Right lobe of liver (tissue), 6 donors: ENCODE measurements at places on chromosomes 4 and X. TPM values are rescaled to one million over a fixed set of nuclear protein-coding genes. Genes with fewer than 3 reads are reported as not detected.

DNA sequence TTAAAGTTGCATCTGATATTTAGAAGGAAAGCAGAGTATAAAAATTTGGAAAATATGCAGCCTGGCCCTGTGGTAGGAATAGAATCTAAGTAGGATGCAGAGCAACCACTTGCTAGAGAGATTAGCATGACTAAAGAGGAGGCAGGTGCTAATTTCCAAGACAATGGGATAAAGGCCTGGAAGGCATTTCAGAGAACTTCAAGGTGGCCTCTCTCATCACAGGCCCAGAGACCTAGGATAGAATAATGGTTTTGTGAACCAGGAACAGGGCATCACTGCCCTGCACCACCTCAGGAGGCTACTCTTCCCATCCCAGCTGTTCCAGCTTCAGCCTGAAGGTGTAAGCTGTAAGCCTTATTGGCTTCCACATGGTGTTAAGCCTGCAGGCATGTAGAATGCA is 621.7 kb upstream of the HS3ST1 start:
- DNase-seq: no peak

- peak; percentile 19 for DNase-seq
These were observed 29.3 kb downstream of the RGS12 start for GRCh38 chr4:3322059-3322550.

GRCh38 chrX:38669428-38669827 is 108.1 kb downstream of the TSPAN7 start:
- DNase-seq: peak; percentile 49

GRCh38 chr4:147755561-147756295 is 23.8 kb downstream of the ARHGAP10 start:
- no peak for DNase-seq

GRCh38 chr4:143346206-143346605 is 9.5 kb downstream of the GAB1 start:
- DNase-seq: no peak

- no peak for DNase-seq
These were observed 1.8 kb downstream of the LNX1 start for GRCh38 chr4:53589511-53589910.

DNA sequence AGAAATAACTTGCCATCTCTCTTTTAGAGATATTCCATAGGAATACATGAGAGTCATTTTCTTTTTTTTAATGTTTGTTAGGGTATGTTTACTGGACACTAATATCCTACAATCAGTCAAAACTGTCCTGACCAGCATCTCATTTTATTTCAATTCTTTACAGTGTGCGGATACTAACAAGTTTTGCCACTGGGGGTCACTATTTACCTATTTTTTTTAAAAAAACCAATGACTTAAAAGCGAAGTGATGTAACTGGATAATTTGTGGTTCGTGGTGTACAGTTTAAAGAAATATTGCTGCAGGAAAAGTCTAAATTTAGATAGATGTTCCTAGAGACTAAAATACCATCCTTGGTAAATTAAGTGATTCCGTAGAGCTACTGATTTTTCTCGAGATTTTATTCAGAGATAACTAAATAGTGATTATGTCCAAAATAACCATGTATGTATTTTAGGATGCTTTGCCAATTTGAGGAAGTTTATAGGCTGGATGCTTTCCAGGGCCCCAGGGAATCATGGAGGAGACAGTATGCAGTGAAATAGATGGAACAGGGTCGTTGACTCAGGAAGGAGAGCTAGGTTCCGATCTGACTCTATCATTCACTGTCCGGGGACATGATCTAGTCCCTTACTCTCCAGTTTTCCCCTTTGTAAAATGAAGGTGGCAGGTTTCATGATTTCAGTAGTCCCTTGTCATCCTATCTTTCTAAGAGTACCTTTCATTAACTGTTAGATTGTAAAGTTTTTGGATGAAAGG is 34.0 kb upstream of the GNPDA2 start:
- DNase-seq: no peak

GRCh38 chr4:156547439-156547838 is 424.2 kb downstream of the PDGFC start:
- DNase-seq: no peak

GRCh38 chr4:148248824-148249223 is 193.4 kb downstream of the NR3C2 start:
- no peak for DNase-seq

GRCh38 chr4:187606581-187606980 is 389.0 kb upstream of the ZFP42 start:
- no peak for DNase-seq

- DNase-seq: no peak
These were observed 231.4 kb downstream of the CWH43 start for GRCh38 chr4:49217492-49217891.

- DNase-seq: no peak
These were observed 137.7 kb upstream of the FAT1 start for GRCh38 chr4:186861317-186861716.

GRCh38 chrX:20463296-20464075 is 196.8 kb upstream of the RPS6KA3 start:
- no peak for DNase-seq

- no peak for DNase-seq
These were observed 66.1 kb upstream of the SOD3 start for GRCh38 chr4:24729119-24729730.

DNA sequence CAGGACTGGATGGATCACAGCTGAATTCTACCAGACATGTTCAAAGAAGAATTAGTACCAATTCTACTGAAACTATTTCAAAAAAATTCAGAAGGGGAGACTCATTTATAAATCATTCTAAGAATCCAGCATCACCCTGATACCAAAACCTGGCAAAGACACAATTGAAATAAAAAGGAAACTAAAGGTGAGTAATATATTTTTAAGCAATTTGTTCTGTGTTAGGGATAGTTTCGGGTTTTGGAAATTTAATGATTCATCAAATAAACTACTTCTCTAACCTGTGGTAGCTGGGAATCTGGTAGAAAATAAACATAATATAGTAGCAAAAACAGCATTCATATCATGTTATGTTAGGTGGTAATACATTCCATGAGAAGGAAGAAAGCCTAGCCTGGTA is 662.2 kb upstream of the BOD1L1 start:
- DNase-seq: no peak

DNA sequence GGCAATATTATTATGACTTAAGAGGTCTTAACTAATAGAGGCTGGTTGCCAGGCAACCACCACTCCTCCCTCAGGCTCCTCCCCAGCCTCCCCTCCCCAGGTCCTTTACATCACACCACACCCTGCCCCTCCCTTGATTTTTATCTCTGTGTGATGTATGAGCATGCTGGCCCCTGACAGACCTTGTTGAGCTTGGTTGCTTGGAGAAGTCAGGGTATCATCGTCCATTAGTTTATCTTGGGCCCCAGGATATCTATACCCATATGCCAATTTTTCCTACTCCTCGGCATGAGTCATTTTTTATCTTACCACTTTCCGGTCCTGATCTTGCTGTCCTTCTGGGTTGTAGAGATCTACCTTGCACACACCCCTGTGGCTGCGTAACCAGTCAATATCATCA is 2.5 kb downstream of the AKAP4 start:
- DNase-seq: no peak

DNA sequence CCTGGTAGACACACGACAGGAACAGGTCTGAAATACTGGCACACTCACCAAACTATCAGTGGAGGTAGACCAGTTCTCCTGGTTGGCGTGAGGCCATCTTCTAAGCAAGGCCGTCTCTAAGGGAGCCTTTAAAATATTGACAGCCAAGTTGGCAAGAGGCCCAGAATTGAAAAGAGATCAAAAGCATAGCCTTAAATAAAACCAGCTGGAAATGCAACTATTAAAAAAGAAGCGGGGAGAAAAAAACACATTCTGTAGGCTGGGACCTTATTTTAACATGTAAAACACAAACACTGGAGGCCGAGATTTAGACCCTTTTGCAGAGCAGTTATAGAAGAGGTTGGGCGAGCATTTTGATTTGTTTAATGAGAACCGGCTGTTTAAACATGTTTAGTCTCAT is 233.0 kb upstream of the CLNK start:
- DNase-seq: peak; percentile 62

DNA sequence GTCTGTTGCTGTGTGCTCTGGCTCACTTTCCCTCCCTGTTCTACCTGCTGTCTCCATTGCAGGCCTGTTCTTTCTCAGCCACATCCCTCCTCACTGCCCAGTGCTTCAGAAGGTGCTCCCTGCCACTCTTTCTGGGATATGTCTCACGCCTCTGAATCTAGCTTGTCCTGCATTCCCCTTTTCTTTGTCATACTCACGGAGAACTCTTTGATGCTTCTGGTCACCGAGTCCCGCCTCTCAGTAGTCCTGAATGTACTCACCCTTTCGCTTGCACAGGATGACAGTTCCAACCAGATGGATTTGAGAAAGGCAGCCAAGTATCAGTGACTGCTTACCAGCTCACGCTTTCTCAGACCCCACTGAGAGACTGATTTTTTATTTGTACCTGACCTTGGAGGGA is 65.2 kb upstream of the TLR2 start:
- DNase-seq: no peak

DNA sequence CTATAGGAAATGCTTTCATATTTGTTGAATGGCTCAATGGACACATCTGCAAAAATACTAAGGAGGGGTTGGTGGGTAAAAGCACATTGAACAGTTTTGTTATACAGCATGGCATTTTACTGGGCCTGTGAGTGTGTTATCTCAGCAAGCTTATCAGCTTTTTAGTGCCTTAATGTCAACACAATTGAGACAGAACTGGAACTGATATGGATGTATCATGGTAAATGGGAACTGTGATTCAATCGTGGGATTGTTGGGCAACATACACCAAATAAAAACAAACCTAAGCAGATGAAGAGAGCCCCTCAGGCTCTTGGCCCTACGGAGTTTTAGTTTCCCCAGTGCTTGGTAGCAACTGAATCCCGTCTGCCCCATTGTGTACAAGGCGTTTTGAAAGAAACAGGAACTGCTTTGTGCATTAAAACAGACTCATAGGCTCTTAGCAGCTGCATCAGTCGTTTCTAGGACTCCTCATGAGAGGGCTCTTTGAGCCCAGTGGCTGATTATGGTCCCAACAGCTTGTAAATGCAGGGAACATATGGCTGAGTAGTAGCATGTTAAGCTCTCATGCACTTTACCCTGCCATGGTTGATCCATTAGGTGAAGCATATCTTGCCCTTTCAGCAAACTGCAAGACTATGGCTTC is 7.3 kb downstream of the GPR119 start:
- no peak for DNase-seq

- DNase-seq: no peak
These were observed 677.3 kb downstream of the FSTL5 start for GRCh38 chr4:161486461-161486860.

GRCh38 chr4:13267091-13267490 is 217.0 kb downstream of the RAB28 start:
- DNase-seq: no peak

- DNase-seq: no peak
These were observed 17.9 kb downstream of the SMIM14 start for GRCh38 chr4:39620551-39621313.

DNA sequence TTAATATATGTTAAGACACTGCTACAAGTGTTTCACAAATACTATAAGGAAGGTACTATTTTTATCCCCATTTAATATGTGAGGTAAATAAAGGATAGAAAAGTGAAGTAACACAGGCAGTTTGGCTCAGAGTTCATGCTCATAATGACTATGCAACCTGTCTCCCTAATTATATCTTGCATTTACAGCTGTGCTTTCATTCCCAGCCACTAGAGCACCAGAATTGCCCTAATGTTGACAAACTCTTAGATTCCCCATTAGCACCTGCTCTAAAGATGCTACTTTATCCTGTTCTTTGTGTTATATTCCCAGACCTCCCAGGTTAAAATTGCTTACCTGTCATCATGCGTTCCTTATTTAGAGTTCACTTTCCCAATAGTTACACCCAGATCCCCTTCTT is 833.6 kb downstream of the CCSER1 start:
- DNase-seq: no peak

DNA sequence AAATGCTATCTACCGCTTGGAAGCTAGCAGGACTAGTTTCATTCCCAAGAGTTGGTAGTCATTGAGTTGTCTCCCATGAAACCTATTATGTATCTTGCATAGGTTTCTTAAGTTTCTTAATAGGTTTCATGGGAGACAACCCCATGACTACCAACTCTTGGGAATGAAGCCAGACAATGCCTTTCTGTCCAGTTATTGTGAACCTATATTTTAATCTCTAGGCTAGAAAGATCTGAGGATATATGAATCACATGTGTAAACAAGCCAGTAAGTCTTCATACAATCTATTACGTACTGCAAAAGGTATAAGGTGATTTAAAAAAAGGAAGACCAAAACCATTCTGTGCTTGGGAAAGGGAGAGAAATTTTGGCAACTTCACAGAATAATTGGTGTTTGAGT is 162.6 kb downstream of the INPP4B start:
- DNase-seq: no peak

Gene ANTXR2
- total RNA-seq: 35.8 TPM

Gene FAT4
- 3.7 TPM for total RNA-seq

Gene STEEP1
- 6.9 TPM for total RNA-seq

Gene CXCR3
- total RNA-seq: not detected

Gene TACR3
- total RNA-seq: not detected

Gene ERCC6L
- total RNA-seq: not detected

Gene SAGE1
- total RNA-seq: not detected

Gene TBX22
- total RNA-seq: not detected
